Stimulated activated CD4-positive, alpha-beta T cell treated with anti-CD3 and anti-CD28 coated beads, TNF-alpha, amount 100 ng/mL, for 1 hour (primary cell): ENCODE measurements at places on chromosomes 4 and X.

DNA sequence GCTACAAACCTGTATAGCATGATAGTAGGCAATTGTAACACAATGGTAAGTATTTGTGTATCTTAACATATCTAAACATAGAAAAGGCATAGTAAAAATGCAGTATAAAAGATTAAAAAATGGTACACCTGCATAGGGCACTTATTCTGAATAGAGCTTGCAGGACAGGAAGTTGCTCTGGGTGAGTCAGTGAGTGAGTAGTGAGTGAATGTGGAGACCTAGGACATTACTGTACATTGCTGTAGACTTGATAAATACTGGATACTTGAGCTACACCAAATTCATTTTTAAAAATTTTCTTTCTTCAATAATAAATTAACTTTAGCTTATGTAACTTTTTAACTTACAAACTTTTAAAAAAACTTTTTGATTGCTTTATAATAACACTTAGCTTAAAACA lies 68.2 kb upstream of the MAML3 start:
- no peak for DNase-seq

DNA sequence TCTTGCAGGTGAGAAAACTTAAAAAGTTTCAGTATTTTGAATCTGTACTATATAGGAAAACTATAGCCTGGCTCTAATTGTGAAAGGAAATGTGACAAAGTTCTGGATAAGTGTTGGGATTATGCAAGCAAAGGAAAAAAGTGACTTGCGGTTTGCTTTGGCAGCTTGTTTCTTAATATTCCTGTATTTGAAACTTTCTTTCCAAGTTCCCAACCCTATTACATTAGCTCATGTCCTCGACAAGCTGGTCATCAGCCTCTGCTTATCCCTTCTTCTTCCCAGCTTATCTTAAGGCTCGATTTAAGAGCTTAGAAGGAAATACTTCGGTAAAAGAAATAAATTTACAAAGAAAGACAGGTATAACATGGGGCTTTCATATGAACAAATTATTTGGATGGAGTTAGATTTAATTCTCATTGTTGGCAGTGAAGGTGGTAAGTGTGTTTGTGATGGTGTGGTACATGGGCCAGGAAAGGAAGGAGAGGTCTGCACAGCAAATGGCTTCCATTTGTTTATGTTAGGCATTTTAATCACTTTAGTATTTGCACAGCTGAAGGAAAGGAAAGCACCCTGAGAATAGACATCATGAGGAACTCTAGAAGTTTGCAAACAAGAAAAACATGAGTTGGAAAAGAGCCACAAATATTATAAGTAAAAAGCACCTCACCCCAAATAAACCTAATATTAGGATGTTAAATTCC lies 5.1 kb upstream of the MYOZ2 start:
- no peak for DNase-seq

- no peak for DNase-seq
Measured at GRCh38 chr4:119337010-119337409, 15.1 kb upstream of the FABP2 start.

DNA sequence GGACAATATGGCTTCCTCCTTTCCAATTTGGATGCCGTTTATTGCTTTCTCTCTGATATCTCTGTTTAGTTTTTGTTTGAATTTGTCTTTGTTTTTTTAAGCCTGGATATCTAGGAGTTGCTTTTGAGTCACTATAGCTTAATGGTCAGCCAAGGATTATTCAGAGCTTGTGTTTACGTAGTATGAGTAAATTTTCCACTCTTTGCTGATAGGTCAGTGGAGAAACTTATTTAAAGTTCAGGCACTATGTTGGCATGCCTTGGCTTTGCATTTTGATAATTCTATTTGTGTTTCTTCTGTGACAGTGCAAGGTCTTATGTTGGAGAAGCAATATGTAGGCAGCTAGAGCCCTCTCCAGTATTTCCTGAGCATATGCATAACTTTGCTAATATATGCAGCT lies 315.2 kb downstream of the GRID2 start:
- DNase-seq = no peak

- DNase-seq = no peak
Measured at GRCh38 chrX:19094654-19095053, 27.6 kb downstream of the ADGRG2 start.

GRCh38 chr4:100894339-100894870 lies 376.6 kb upstream of the EMCN start:
- no peak for DNase-seq

GRCh38 chrX:43656005-43656494 lies at the start of gene MAOA:
Gene MAOA (plus strand): TSS chrX:43656299. CDS start chrX:43656342, 43 bp downstream.
- no peak for DNase-seq
